ENCODE measurements at places on chromosomes 13 and 19. TPM values are rescaled to one million over a fixed set of nuclear protein-coding genes. Genes with fewer than 3 reads are reported as not detected.
A peak's percentile ranks its signal among the peaks of the same experiment; 100 is the strongest.

- no peaks in the 10 kb centered on the region for H3K36me3 ChIP-seq
- no peak overlapping the region for H3K27ac ChIP-seq
- no peaks in the 10 kb centered on the region for H3K4me1 ChIP-seq
- DNase-seq: no peak
- no peaks in the 10 kb centered on the region for H3K27me3 ChIP-seq
Observed at GRCh38 chr19:48059331-48059730, 15.5 kb upstream of the CABP5 start.

DNA sequence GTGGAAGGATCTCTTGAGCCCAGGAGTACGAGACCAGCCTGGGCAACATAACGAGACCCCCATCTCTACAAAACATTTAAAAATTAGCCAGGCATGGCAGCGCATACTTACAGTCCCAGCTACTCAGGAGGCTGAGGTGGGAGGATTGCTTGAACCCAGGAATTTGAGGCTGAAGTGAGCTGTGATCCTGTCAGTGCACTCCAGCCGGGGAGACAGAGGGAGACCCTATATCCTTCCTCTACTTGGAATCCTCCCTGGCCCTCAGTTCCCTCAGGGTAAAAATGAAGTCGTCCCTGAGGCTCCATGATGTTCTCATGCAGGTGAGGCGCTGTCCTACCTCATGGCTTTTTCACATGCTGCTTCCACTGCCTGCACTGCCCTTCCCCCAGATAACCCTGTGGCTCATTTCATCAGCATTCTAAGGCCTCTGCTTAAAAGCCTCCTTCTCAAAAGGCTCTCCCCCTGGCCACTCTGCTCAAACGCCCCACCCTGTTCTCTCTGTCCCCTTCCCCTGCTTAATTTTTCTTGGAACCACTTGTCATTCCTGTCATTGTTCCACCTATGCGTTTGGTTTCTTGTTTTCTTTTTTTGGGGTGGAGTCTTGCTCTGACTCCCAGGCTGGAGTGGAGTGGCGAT, 19.2 kb downstream of the DNM2 start:
- H3K36me3 ChIP-seq: peaks cover 2% of the 10 kb centered on the region
- H3K4me1 ChIP-seq: peaks cover 46% of the 10 kb centered on the region
- no peaks in the 10 kb centered on the region for H3K27me3 ChIP-seq

DNA sequence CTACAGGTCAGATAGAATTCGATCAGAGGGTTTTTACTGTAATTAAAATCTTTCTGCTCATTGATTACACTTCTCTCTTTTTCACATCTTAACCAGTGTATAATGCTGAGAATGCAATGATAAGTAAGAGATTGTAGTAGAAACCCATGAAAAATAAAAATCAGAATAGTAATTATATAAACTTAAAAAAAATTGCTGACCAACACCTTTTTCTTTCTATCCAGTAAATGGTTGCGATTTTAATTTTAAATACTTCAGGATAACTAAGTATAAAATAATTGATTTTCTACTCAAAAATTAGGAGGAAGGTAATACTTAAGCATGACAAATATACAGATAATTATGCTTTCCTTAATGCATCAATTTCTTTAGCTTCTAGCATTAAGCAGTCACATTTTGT, 910.6 kb upstream of the GPC6 start:
- H3K36me3 ChIP-seq: no peaks in the 10 kb centered on the region
- H3K27me3 ChIP-seq: no peaks in the 10 kb centered on the region
- H3K27ac ChIP-seq: no peak overlapping the region
- H3K4me1 ChIP-seq: no peaks in the 10 kb centered on the region

DNA sequence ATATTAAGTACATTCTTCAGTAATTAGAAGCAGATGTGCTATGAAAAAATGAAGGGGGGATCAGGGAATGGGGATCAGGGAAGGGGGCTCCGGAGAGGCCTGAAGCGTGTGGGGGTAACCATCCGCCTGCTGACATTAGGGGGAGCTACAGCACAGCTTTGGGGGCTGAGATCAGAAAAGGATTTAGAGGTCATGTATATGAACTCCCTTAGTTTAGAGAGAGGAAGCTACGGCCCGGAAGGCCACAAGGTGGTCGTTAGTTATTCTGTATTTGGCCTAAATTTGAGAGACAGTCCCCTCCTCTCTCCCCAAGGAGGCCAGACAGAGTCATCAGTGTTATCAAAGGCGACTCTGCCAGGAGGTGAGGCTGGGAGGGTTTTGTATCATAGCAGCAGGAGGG, 99.0 kb downstream of the TM9SF2 start:
- no peaks in the 10 kb centered on the region for H3K36me3 ChIP-seq
- H3K4me3 ChIP-seq: no peak overlapping the region
- H3K27me3 ChIP-seq: no peaks in the 10 kb centered on the region
- peaks cover 19% of the 10 kb centered on the region for H3K4me1 ChIP-seq
- DNase-seq: peak; percentile 44

DNA sequence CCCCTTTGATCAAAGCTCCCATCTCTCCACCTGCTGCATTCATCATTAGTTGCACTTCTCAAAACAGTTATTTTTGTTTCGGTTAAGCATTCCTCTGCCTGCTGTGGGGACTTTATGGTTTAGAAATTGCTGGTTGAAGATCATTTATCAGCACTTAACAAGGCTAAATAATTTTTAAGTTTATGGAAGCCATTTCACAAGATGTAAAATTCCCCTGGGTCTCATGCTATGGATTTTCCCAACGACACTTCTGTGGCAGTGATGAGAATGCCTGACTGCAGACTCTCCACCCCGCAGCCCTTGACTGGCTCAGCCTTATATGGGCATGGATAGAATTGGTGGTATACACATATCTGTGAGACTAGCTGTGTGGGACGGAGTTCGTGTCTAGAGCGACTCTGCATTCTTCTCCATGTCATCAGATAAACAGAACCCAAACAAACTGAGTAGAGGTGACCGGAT, 52.8 kb downstream of the COL4A2 start:
- no peak overlapping the region for H3K27ac ChIP-seq
- no peaks in the 10 kb centered on the region for H3K36me3 ChIP-seq
- no peak for DNase-seq
- H3K4me1 ChIP-seq: no peaks in the 10 kb centered on the region

GRCh38 chr13:98110749-98111148, 32.1 kb upstream of the FARP1 start:
- no peaks in the 10 kb centered on the region for H3K36me3 ChIP-seq
- H3K27me3 ChIP-seq: no peaks in the 10 kb centered on the region
- no peaks in the 10 kb centered on the region for H3K4me1 ChIP-seq
- no peak overlapping the region for H3K27ac ChIP-seq

DNA sequence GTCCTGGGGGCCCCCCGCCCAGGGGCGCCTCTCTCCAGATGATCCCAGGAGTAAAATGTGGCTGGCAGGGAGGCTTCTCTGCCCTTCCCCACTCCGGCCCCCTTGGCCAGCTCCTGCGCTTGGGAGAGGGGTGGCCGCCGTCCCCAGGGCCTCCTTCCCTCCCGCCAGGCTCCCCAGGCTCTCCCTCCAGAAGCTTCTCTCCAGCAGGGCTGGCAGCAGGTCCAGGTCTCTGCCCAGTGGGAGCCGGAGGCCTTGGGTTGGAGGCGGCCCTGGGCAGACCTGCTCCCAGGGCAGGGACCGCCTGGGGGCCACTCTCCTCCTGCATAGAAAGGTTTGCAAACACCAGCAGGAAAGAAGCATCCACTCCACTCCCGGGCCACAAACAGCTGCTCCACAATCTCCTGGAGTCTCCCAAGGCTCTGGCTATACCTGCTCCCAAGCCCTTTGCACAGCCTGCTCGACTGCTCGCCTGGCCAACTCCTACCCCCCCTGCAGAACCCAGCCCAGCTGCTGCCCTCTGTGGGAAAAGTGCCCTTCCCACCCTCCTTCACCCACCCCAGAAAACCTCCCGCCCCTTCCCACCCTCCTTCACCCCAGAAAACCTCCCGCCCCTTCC, 26.0 kb downstream of the SBNO2 start:
- no peak for DNase-seq
- H3K4me1 ChIP-seq: no peaks in the 10 kb centered on the region
- no peaks in the 10 kb centered on the region for H3K27me3 ChIP-seq
- H3K27ac ChIP-seq: no peak overlapping the region

DNA sequence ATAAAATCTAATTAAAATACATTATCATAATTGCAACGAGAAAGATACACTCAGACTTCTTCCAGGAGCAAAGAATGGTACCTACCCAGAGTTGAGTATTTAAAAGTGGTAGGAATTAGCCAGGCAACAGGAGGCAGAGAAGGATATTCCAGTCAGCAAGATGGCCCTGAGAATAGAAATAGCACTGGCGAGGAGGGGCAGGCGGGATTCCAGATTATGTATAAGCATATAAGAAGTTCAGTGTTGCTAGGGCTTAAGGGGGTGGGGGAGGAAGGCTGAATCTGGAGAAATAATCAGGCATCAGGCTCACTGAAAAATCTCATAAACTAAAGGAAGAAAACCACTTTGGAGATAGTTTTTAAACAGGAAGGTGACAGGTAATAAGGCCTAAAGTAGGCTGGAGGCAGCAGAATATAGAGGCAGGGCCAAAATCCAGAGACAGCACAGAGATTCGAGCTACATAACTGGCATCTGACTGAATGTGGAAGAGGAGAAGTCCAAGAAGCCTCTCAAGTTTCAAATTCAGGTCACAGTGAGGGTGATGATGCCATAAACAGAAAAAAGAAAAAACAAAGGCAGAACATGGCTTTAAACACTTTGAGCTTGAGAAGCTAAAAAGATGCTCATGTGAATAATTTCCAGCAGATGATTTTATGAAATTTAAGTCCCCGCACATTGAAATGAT, 7.5 kb downstream of the KPNA3 start:
- no peaks in the 10 kb centered on the region for H3K27me3 ChIP-seq
- no peak overlapping the region for H3K4me3 ChIP-seq
- DNase-seq: no peak
- H3K4me1 ChIP-seq: no peaks in the 10 kb centered on the region
- no peaks in the 10 kb centered on the region for H3K36me3 ChIP-seq

DNA sequence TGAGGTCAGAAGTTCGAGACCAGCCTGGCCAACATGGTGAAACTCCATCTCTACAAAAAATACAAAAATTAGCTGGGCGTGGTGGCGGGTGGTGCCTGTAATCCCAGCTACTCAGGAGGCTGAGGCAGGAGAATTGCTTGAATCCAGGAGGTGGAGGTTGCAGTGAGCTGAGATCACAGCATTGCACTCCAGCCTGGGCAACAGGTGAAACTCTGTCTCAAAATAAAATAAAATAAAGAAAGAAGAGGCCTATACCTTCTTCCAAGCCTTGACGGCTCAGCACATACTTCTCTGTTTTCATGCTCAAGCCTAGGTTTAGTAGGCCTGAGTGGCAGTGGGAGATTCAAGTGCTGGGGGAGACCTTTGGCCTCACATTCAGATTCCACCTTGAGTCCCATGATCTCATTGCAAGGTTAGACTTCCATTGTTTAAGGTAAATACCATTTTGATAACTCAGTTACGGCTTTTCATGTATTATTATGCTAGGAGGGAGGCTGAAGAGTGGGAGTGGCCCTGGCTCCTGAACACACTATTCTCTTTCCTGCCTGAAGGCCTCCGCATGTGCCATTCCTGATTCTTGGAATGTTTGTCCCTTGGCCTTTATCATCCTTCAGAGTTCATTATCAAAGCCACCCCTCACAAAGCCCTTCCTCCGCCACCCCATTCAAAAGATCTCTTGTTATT, 1.6 kb upstream of the SPINT2 start:
- no peak overlapping the region for H3K27ac ChIP-seq
- no peak for DNase-seq
- H3K27me3 ChIP-seq: no peaks in the 10 kb centered on the region

FCER2 gene
- 0.52 TPM for total RNA-seq

MIPEP gene
- total RNA-seq: 9.7 TPM

ACER1 gene
- not detected for total RNA-seq

CCDC194 gene
- total RNA-seq: 2.7 TPM

CYP4F8 gene
- not detected for total RNA-seq

CAPS gene
- 34.0 TPM for total RNA-seq
